NCI-H226 (cell line): ENCODE measurements at places on chromosomes 3 and 15.

GRCh38 chr3:137008976-137009375 lies 51.2 kb downstream of the IL20RB start:
- no peak for DNase-seq

- DNase-seq = no peak
Observed at GRCh38 chr15:71082803-71083202, 32.5 kb upstream of the THSD4 start.

DNA sequence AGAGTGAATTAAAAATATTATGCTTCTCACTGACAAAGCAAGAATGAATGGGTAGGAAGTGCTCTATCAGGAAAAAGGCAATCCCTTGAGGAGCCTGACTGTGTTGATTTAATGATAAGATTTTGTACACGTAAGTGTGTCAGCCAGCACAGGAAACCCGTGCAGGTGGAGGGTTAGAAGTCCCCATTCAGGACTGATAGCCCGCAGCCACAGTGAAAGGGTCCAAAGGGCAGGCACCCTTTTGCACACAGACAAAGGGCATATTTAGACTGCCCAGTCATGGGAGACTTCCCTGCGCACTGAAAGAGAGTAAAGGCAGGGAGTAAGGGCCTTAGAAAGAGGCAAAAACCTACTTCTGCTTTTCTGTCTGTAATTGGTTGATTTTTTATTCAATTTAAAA lies 26.4 kb upstream of the SKIL start:
- DNase-seq = no peak

- DNase-seq = peak; percentile 66
Observed at GRCh38 chr3:182713743-182714517, 79.4 kb upstream of the ATP11B start.

- DNase-seq = no peak
Observed at GRCh38 chr15:63672369-63672768, 75.2 kb downstream of the FBXL22 start.

DNA sequence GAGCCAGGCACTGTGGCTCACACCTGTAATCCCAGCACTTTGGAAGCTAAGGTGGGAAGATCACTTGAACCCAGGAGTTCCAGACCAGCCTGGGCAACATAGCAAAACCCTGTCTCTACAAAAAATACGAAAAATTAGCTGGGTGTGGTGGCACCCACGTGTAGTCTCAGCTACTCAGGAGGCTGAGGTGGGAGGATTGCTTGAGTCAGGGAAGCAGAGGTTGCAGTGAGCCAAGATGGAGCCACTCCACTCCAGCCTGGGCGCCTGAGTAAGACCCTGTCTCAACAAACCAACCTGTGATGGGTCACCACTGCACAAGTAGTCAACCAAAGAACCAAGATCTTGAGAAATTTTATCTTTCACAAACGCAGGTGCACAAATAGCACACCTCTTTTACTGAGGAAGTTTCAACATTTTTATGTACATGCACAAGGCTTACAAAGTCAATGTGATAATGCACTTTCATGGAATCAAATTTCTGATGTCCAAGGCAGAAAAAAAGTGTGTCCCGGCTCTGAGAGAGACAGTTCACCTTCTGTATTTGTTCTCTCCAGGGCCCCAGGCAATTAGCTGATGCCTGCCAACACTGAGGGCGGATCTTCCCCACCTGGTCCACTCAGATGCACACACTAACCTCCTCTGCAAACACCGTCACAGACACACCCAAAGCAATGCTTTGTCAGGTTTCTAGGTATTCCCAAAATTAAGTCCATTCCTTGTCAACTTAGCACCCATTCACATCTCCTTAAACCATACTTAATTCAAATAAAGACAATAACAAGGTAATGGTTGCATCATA lies 12.4 kb downstream of the ACAA1 start:
- DNase-seq = no peak
